Endothelial cell of umbilical vein (primary cell): ENCODE measurements at places on chromosomes 13 and 19. TPM values are rescaled to one million over a fixed set of nuclear protein-coding genes. Genes with fewer than 3 reads are reported as not detected.

GRCh38 chr19:7177926-7178325 lies 108.4 kb downstream of the ZNF557 start:
- no peak for DNase-seq

GRCh38 chr13:87680298-87680697 lies 9.1 kb downstream of the SLITRK5 start:
- no peak for DNase-seq

- DNase-seq: no peak
Measured at GRCh38 chr19:30722186-30722585, 350.0 kb downstream of the ZNF536 start.

DNA sequence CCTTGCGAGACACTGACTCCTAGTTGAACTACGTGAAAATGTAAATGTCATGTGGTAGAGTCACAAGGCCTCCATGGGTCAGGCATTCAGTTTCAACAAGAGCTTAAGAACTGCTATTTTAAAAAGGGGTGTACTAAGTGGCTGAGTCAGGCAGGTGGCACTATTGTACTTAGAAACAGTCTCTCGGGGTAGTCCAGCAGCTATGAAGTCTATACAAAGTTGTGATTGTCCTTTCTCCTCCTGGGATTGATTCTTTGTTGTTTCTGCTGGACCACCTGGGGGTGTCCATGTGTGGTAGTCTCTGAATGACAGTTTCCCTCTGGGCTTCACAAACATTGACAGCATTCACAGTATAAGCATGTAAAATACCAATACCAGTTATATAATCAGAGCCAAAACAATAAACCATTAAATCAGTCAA lies 33.0 kb downstream of the UGGT2 start:
- peak; percentile 77 for DNase-seq

GRCh38 chr13:86562866-86563265 lies 763.6 kb upstream of the SLITRK6 start:
- DNase-seq: no peak

GRCh38 chr19:10769533-10770491 lies 51.9 kb downstream of the DNM2 start:
- DNase-seq: peak; percentile 53

DNA sequence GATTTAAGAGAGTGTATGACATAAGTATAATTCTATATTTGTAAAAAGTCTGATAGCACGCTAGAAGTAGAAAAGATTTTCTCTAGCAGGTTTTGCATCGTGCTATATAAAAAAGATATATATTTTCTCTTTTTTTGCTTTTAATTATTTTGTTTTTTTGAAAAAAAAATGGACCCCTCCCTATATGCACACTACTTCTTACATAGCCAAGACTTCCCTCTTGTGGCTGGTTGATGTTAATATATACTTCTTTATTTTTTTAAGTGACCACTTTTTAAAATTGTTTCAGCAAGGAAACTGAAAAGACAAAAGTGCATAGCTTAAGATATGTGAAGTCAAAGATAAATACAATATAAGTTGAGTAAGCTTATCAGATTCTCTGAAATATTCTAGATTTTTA lies 1202.8 kb downstream of the DIAPH3 start:
- peak; percentile 33 for DNase-seq

DNA sequence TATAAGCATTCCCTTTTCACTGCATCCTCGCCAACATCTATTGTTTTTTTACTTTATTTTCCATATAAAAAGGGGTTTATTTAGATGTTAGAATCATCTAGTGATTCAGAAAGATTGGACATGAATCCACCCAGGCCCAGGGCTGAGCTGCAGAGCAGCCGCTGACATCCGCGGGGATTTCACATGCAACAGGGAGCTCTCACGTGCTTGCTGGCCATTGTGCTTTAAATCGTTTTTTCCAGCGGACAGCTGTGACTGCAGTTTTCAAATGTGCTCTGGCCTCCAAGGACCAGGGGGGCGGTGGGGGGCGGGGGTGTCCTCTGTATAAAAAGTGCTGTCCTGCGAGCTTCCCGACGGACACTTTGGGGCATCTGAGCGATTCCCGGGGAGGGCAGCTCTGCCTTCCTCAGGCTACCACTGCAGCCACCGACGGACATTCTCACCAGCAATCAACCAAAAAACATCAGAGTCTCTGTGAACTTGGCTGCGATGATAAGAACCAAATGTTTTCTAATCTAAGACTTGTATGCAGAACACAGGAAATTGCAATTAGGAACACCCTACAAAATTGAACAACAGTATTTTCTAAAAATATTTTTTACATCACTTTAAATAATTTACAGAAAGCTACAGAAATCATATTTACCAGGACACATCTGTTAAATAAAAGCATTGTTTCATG lies 12.6 kb downstream of the RB1 start:
- no peak for DNase-seq

Gene ZNF442
- total RNA-seq: 0.39 and 0.93 TPM in 2 replicates

Gene APLP1
- total RNA-seq: 6.2 and 9.0 TPM in 2 replicates
